ENCODE measurements at places on chromosomes 13 and 19.

GRCh38 chr19:45113628-45114027 is 20.6 kb downstream of the PPP1R37 start:
- DNase-seq: no peak

DNA sequence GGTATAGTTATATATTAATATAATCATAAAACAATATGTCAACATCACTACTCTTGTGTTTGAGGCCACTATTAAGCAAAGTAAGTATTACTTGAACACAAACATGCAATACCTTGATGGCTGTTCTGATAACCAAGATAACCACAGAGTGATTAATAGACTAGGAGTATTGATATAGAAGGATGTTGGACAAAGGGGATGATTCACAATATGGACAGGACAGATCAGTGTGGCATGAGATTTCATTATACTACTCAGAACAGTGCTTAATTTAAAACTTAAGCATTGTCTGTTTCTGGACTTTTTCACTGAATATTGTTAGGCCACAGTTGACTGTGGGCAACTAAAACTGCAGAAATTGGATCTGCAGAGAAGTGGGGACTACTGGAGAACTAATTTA is 384.2 kb downstream of the SLITRK1 start:
- no peak for DNase-seq

- no peak for DNase-seq
Measured at GRCh38 chr13:25847145-25847544, 204.7 kb downstream of the SHISA2 start.

GRCh38 chr13:71886880-71887279 is 19.9 kb upstream of the DACH1 start:
- DNase-seq: no peak

- no peak for DNase-seq
Measured at GRCh38 chr19:56868446-56868845, 27.9 kb upstream of the PEG3 start.

Measured in fibroblast of skin of right biceps (primary cell).